ENCODE measurements at places on chromosomes 5 and 9.

GRCh38 chr5:88770276-88771257 is 112.4 kb downstream of the MEF2C start:
- DNase-seq = no peak

- DNase-seq = no peak
Observed at GRCh38 chr5:73623901-73624404, 2.0 kb upstream of the ARHGEF28 start.

- no peak for DNase-seq
Observed at GRCh38 chr9:115132648-115133047, 14.7 kb upstream of the TNC start.

GRCh38 chr9:114638404-114638803 is 19.2 kb downstream of the TEX53 start:
- no peak for DNase-seq

DNA sequence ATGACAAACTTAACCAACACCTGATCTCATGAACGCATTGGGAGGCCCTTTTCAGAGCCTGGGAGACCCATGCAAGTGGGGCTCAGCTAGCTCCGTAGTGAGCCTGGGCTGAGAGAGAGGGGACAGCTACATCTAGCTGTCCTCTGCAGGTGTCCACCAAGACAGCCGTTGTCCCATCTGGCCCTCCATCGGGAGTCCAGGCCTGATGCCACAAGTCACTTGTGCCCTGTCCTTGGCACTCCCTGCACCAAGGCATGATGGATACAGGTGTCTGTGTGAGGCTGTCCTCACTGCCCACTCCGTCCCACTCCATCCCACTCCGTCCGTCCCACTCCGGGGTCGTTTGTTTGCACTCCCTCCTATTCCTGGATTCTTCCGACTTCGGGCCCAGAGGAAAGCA is 2.5 kb upstream of the EDF1 start:
- no peak for DNase-seq

- no peak for DNase-seq
Observed at GRCh38 chr5:68406767-68407241, 191.2 kb downstream of the PIK3R1 start.

Measured in MCF 10A (cell line).